ENCODE measurements at places on chromosomes 7 and 10. TPM values are rescaled to one million over a fixed set of nuclear protein-coding genes. Genes with fewer than 3 reads are reported as not detected.

DNA sequence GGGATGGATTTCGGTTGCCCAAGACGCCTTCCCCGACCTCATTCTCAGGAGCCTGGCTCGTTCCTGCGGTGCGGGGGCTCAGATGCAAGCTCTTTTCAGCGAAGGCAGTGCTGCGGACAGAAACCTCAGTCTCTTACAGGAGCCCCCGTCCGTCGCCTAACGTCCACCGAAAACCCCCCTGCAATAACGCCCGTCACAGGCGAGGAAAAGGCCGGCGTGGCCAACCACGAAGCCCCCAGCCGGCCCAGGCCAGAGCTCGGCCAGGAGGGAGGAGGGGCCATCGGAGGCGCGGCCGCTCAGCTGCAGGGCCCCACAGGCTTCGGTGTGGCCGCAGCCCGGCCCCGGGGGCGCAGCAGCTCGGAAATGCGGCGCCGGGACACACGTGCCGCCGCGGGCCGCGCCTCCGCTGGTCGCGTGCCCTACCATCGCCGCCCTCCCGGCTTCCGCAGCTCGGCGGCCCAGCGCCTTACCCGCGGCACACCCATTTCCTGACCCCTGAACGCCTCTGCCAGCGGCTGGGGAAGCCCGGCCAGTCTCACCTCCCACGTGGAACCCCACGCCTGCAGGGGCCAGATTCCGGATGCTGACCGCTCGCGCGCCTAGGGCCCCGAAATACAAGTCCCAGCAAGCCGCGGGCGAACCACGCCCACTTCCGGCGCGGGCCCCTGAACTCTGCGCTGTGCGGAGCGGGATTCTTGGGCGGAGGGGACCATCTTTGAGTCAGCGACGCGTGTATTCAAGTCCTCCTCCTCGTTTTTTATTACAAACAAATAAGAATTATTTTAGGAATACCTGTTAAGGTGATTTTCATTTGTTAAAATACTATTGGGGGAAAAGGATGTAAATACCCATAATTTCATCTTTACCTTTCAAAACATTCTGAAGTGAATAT lies at the start of gene ZNF239:
Gene ZNF239, minus strand, starts transcription at position 616 of the 892 bp plus-strand sequence. CDS start 16,537 bp downstream, outside the sequence.
- no peaks in the 10 kb centered on the region for H3K4me1 ChIP-seq
- no peaks in the 10 kb centered on the region for H3K27me3 ChIP-seq
- H3K36me3 ChIP-seq, result no peaks in the 10 kb centered on the region
- peak within 1 kb of the TSS; percentile 76 for H3K4me3 ChIP-seq

GRCh38 chr7:23106823-23107663 lies 1.5 kb downstream of the KLHL7 start:
- no peaks in the 10 kb centered on the region for H3K36me3 ChIP-seq
- no peaks in the 10 kb centered on the region for H3K4me1 ChIP-seq

DNA sequence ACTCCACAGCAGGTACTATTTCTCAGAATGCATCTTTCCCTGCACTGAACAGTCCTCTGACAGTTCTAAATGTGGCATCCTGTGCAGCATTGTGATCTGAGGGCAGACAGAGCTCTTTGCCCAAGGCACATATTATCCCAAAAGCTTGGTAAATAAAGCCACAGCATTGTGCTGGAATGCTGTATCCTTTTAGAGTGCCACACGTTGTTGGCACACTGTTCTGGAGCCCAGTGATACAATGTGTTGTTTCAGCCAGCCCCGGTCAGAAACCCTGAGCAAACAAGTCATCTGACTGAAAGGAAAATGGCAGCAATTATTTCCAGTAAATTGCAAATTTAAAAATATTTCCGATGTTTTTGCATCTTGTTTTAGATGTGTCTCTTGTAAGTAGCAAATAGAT lies 45.4 kb downstream of the NAMPT start:
- no peaks in the 10 kb centered on the region for H3K27me3 ChIP-seq
- no peak overlapping the region for H3K4me3 ChIP-seq
- H3K4me1 ChIP-seq, result no peaks in the 10 kb centered on the region

DNA sequence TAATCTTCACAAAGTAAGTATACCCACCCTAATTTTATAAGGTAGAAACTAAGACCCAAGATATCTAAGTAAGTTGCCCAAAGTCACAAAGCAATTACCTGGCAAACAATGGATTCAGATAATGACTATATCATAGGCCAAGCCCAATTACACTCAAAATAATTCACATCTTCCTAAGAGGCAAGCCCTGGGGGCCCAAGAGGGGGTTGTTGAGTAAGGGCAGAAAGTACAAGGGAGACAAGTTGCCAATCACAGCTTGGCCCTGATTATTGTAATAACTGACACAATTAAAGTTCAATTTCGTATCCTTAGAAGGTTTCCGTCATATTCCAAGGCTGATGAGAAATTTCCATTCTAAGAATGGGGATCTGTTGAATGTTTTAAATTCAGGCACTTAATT lies 91.4 kb downstream of the NPSR1 start:
- H3K27ac ChIP-seq, result no peak overlapping the region
- H3K4me3 ChIP-seq, result no peak overlapping the region
- H3K4me1 ChIP-seq, result no peaks in the 10 kb centered on the region
- DNase-seq, result no peak
- no peaks in the 10 kb centered on the region for H3K36me3 ChIP-seq

DNA sequence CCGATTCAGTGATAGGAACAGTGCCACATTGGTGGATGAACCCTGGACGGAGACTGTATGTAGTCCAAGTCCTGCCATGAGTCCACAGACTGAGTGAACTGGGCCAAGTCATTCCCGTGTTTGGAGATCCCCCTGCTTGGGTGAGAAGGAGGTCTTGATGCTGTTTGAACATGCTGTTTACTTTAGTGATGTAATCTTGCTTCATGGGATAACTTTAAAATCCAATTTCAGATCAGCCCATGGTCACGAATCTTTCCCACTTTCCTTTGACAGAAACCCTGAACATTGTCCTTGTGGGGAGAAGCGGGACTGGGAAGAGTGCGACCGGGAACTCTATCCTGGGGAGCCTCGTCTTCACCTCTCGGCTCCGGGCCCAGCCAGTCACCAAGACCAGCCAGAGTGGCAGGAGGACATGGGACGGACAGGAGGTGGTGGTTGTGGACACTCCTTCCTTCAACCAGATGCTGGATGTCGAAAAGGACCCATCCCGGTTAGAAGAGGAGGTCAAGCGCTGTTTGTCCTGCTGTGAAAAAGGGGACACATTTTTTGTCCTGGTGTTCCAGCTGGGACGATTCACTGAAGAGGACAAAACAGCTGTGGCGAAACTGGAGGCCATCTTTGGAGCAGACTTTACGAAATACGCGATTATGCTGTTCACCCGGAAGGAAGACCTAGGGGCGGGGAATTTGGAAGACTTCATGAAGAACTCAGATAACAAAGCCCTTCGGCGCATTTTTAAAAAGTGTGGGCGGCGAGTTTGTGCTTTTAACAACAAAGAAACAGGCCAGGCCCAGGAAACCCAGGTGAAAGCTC lies 26.6 kb downstream of the GIMAP8 start:
- H3K4me3 ChIP-seq, result no peak overlapping the region
- H3K27ac ChIP-seq, result no peak overlapping the region
- no peaks in the 10 kb centered on the region for H3K36me3 ChIP-seq
- no peaks in the 10 kb centered on the region for H3K4me1 ChIP-seq
- no peaks in the 10 kb centered on the region for H3K27me3 ChIP-seq

DNA sequence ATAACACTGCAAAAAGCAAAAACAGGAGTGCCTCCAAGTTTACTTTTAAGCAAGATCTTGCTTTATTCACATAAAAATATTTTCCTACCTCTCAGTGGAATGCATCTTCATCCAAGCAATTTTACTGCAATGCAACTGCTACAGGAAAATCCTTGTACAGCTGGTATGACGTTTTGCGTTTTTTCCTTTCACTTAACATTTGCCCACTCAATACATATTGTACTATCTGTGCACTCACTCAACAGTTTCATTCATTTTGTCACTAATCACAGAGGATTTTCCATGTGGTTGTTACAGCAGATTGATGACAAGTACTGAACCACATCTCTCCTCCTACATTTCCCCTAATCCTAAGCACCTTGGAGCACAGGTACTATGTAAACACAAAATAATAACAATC lies 222.0 kb upstream of the IMMP2L start:
- no peak for DNase-seq
- no peaks in the 10 kb centered on the region for H3K4me1 ChIP-seq
- H3K36me3 ChIP-seq, result no peaks in the 10 kb centered on the region
- H3K27me3 ChIP-seq, result no peaks in the 10 kb centered on the region
- no peak overlapping the region for H3K27ac ChIP-seq

TAC1 gene
- under 0.01 TPM for total RNA-seq

MBL2 gene
- total RNA-seq, result not detected

TRIM4 gene
- total RNA-seq, result 35.4 TPM

CADPS2 gene
- total RNA-seq, result 40.8 TPM

Measured in fibroblast of lung (primary cell).